ENCODE measurements at places on chromosomes 6 and 20.

- no peak for DNase-seq
These were observed 68.4 kb upstream of the CCN2 start for GRCh38 chr6:132019586-132019985.

DNA sequence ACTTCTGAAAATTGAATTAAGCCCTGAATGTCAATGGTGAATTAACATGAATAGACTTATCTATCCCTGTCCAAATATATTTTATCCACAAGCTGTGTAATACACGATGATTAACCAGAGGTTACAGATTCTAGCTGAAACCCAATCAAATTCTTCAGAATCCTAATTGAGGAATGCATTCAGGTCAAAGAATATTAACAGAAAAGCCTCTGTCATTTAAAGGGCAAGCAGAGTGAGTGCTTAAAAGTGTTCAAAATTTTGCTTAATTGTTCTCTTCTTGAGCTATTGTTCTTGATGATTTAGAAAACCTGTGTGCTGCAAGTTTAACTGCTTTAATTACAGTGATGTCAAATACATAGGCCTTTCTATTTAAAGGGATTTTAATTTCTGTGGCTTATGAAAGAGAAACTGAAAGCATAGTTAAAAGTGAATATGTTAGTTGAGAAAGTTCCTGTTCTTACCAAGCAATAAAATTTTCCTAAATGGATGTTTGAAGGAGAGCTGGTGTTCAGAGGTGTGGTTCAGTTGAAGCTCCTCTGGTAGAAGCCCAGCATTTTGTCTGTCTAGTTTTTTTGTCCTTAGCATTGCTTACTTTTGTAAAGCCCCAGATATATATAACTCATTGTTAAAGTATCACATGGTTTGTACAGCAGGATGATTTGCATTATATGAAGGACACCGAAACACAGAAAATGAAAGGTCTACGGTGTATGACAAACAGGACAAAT, 466.3 kb upstream of the PLCB4 start:
- no peak for DNase-seq

DNA sequence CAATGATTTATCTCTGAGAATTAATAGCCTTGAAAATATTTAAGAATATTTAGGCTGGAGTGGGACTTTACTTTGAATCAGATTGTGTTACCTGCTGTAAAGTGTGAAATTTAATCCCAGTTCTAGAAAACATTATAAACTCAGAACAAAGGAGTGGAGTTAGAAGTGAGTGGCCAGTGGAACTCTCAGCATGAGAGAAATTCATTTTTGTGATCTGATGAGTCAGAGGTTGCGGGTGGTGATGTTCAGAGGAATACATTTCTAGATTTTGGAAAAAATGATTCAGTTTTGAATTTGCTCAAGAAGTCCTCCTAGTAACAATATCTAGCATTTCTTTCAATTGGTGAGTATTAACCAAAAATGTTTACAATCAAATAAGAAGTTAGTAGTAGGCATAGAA, 167.5 kb downstream of the ZFAND3 start:
- DNase-seq, result no peak

- no peak for DNase-seq
These were observed 240.5 kb downstream of the FARS2 start for GRCh38 chr6:5501837-5502236.

- DNase-seq, result no peak
These were observed 122.2 kb upstream of the MYLIP start for GRCh38 chr6:16006681-16007080.

GRCh38 chr6:73340048-73340447, 14.0 kb downstream of the DPPA5 start:
- no peak for DNase-seq

- no peak for DNase-seq
These were observed 52.1 kb downstream of the AIG1 start for GRCh38 chr6:143112837-143113236.

DNA sequence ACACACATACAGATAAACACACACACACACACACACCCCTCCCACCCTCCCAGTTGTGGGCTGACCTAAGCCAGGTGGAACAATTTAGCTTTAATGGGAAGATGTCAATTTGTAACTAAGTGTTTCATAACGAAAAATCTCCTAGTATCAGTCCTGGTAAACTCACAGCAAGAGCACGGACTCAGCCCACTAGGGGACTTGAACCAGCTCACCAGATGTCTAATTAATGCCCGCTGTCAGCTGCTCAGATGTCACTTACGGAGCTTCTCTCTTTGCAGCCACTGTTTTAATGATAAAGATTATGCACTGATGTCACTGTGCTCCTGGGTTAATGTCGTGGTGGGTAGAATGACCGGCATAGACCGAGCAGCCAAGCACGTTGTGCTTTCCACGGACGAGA, 116.6 kb upstream of the INSM1 start:
- DNase-seq, result no peak

GRCh38 chr6:44169886-44170570, 11.4 kb downstream of the CAPN11 start:
- no peak for DNase-seq

GRCh38 chr20:41006936-41007474, 21.6 kb upstream of the TOP1 start:
- no peak for DNase-seq

DNA sequence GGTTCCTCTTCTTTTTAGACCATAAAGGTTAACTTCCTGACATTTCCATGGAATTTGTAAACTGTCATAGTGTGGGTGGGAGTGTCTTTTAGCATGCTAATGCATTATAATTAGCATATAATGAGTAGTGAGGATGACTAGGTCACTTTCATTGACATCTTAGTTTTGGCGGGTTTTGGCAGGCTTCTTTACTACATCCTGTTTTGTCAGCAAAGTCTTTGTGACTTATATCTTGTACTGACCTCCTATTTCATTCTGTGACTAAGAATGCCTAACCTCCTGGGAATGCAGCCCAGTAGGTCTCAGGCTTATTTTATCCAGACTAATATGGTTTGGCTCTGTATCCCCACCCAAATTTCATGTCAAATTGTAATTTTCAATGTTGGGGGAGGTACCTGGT, 149.6 kb upstream of the SYNCRIP start:
- DNase-seq, result no peak

DNA sequence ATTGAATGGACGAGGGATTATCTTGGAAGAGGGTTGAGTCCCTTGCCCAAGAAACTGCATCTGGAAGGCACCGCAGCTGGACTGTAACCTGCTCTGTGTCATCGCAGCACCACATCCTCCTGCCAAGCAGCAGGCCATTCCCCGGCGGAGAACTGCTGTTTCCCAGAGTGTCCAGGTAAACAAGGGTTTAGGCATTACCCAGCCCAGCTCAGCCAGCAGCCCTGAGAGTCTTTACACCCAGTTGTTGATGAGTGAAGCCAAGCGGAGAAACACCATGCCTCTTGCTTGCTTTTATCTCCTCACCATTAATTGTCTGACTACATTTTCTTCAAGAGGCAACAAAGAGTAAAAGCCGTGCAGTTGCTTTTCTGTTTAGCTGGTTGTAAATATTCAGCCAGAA, 104.1 kb downstream of the CDH4 start:
- DNase-seq, result no peak

- no peak for DNase-seq
These were observed 235.0 kb downstream of the HTR1B start for GRCh38 chr6:77228279-77228678.

DNA sequence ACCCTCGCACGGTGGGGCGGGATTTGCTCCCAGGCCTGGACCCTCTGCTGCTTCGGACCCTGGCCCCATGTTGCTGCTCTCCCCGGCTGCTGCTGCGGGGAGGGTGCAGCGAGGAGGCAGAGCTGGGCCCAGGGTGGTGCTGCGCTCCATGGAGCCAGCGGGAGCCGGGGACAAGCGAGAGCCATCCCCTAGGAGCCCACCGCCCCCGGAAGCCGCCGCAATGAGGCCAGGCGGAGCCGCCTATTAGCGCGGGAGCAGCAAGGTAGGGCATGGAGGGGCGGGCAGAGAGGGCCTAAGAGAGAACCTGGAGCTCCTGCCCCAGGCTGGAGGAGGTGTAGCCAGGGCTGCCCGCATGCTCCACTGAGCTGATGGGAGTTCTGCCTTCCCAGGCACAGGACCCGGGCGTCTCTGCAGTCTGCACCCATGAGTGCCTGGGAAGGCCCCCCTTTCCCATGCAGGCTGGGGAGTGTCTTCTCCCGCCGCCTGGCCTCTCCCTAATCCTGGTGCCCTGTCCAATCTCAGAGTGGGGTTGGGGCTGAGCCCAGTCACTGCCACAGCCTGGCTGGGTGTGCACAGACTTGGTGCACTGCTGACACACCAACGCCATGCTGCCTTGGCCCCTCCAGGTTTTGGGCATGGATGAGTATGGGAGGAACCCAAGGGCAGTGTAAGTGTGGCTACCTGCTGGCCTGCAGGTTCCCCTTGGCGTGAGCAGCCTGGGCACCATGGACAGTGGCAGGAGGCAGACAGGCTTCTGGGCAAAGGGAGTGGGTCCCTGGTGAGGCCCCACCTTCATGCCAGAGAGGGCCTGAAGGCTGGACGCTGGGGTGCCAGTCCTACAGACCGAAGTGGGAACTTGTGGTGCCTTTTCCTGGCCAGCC, 360.6 kb upstream of the MAP3K7 start:
- no peak for DNase-seq

GRCh38 chr6:57006101-57006500, 40.4 kb upstream of the KIAA1586 start:
- no peak for DNase-seq

GRCh38 chr6:89977808-89978748, 83.8 kb downstream of the GJA10 start:
- no peak for DNase-seq

- DNase-seq, result no peak
These were observed 12.8 kb downstream of the TPD52L2 start for GRCh38 chr20:63877755-63878470.

DNA sequence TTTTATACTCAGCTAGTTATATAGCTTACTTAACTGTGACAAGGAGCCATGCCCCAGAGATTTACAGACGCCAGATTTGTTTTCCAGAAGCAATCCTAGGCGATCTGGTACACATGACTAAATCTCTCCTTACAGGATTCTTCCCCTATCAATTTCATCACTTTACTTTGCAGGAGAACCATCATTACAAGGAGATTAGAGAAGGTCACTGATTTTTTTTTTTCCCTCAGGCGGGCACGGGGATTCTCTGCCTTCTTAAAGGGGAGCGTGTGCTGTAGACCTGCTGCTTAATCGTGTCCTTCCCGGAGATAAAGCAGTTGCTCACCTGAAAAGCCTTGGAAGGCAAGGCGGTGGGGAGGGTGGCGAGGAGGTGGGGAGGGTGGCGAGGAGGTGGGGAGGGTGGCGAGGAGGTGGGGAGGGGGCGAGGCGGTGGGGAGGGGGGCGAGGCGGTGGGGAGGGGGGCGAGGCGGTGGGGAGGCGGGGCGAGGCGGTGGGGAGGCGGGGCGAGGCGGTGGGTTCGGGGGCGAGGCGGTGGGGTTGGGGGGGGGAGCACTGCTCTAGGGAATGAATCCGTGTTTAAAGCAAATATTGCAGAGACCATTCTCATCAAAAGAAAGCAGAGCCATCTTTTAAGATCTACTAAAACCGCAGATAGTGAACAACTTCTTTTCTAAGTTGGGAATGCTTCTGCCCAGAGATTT, 14.3 kb upstream of the MRAP2 start:
- no peak for DNase-seq

GRCh38 chr20:36830791-36831691, 44.9 kb upstream of the TLDC2 start:
- DNase-seq, result peak; percentile 78

DNA sequence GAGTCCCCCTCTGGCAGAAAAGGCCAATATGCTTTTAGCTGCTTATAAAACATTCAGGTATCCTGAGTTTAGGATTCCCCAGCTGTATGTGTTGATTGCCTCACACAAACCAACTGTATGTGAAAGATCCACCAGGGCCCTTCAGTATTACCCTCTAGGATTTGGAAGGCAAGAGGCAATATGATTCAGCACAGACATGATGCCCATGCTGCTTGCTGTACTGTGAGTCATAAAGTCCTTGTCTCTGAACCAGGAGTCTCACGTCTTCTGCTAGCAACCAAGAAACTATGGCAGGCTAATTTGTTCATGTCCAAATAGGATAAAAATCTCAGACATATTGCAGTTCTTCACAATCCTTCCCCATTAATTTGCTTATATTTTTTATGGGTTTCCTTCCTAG, 789.2 kb upstream of the SLC35B3 start:
- DNase-seq, result no peak

DNA sequence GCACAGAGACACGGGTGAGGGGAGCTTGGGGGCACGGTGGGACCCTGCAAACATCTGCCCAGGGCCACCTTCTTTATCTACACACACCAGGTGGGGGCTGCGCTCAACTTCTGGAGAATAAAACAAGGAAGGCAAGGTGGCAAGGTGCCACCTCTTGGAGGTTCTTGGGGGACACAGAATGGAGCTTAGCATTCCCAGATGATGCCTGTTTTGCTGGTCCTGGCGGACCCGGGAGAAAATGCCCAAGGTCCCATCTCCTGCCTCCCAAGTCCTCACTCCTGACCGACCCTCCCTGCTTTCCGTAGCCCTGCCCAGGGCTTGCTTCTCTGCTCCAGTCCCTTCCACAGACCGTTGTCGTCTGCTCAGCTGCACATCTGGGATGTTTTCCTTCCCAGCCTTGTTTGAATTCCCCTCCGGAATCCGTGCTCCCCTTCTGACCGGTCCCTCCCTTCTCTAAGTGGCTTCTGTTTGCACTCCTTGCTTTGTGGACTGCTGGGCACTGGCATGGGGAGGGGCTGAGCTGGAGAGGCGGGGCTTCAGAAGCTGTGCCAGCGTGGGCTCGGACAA, 13.1 kb downstream of the ITPR3 start:
- no peak for DNase-seq

DNA sequence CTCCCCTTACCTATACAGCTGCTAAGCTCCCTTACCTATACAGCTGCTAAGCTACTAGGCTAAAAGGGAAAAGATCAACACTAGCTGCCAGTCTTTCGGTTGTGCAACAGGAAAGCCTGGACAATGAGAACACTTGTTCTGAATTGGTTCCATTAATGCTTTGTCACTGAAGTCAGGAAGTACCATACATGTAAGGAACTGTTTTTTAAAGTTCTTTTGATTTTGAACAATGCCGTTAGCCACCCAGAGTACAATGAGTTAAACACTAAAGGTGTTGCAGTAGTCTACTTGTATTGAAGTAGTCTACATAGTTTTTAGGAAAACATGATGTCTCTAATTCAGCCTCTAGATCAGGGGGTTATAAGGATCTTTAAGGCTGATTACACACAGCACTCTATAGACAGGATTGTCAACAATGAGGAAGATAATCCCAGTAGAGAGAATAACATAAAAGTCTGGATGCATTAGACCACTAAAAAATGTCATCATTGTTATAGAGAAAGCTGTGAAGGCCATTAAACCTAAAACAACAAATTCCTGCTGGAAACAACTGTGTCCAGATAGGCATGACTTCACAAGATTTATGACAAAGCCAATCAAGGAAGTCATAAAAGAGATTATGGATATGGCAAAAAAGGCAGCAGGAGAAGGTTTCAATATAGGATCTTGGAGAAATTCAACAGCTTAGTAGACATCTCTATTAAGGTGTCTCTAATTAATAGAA, 306.3 kb downstream of the PHF3 start:
- no peak for DNase-seq

DNA sequence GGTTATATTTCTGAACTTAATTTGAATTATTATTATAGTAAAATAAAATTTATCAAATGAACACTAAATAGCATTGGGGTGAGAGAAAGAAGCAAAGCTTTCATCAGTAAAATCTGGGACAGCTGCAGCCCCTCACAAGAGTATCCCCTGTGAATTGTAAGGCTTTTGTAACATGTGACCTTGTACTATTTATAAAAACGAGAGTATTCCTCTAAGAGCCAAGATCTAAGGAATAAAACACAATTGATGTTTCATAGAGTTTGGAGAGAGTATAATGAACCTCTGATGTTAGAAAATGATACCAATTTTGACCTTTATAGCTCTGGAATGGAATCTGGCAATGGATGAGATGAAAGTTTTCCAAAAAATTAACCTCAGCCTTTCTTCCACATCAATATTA, 617.2 kb upstream of the ID4 start:
- DNase-seq, result no peak

Measured in Ammon's horn (tissue), 1 donor.